ENCODE measurements at places on chromosomes 1 and 21.
A peak's percentile ranks its signal among the peaks of the same experiment; 100 is the strongest.

GRCh38 chr1:234201600-234201999 lies 171.7 kb upstream of the COA6 start:
- no peak for DNase-seq

GRCh38 chr1:59879574-59879973 lies 47.0 kb downstream of the CYP2J2 start:
- peak; percentile 18 for DNase-seq

DNA sequence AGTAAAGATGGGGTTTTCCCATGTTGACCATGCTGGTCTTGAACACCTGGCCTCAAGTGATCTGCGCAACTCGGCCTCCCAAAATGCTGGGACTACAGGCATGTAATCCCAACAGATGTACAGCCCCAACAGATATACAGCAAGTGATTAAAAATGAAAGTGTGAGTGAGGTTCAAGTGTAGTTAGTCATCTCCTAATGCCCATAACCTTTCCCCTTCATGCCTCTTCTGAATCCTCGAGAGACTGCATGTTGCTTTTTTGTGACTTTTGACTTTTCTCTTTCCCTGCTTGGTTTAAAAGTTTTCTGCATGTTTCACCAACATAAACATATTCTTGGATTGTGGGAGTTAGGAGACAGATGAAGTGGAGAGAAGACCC lies 31.2 kb downstream of the KCNK2 start:
- no peak for DNase-seq

- no peak for DNase-seq
Observed at GRCh38 chr1:31679091-31679490, 24.7 kb downstream of the COL16A1 start.

- DNase-seq = no peak
Observed at GRCh38 chr1:53575955-53576320, 116.7 kb downstream of the DMRTB1 start.

- DNase-seq = no peak
Observed at GRCh38 chr1:56961426-56961825, 4.4 kb downstream of the C8B start.

- DNase-seq = no peak
Observed at GRCh38 chr21:45582128-45582527, 39.9 kb upstream of the SLC19A1 start.

DNA sequence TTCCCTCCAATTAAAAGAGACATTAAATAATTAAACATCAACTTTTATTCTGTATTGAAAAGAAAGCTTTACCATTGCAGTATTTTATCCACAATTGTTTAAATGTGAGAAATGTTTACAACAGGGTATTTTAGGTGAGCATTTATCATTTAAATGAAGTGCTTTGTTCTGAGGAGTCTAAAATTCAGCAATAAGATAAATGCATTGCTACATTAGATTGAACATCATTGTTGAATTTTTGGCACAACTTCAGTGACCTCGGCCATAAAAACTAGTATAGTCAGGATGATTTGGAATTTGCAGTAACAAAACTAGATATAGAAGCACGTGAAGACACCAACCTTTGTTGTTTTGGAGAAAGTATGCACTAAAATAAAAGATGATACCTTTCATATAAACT lies 692.9 kb downstream of the USP25 start:
- DNase-seq = no peak

DNA sequence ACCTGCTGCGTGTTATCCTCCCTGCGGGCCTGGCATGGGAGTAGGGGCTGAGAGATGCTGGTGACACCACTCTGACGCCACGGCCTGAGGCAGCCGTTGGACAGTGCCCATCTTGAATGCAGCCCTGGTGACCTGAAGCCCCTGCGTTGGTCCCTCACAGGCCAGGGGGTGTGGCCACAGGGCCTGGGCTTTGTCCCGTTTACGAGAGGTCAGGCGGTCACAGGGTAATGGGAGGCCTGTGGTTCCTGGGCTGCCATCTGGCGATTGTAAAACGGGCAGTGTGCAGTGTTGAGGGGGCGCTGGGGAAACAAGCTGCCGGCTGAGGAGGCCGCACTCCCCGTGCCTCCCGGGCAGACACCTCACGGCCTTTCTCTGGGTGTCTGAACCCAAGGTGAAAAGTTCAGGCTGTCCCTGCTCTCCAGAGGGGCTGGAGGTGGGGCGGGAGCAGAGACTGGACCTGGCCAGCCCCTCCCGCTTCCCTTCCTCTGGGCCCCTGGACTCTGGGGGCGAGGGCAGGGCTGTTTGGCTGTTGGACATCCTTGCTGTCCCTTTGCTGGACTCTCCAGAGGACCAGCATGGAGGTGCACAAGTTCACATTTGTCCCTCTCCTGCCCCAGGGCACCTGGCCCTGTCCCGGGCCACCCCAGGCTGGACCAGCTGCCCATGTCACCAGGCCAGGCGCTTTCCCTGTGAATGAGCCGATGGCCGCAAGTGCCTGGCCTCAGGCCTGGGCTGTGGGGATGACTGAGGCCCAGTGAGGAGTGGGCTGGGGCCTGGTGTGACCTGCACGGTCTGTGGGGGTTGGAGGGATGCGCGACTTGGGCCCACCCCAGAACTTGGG lies 42.4 kb downstream of the SKI start:
- DNase-seq = no peak

DNA sequence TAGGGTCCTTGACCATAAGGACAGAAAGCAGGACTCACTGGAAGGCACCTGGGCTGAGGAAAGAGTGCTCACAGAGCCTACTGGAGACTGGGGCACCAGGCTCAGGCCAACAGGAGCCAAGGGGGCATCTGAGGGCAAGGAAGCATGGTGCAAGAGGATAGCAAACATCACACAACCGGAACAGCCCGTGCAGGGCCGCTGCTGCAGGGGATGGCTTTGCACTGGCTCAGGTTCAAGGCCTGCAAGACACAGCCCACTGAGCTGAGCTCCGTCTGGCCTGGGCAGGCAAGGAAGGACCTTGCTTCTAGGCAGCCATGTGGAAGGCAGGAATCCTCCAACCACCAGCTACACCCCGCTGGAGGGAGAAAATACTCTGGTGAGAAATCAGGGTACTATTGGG lies 59.8 kb upstream of the KIF26B start:
- DNase-seq = no peak

DNA sequence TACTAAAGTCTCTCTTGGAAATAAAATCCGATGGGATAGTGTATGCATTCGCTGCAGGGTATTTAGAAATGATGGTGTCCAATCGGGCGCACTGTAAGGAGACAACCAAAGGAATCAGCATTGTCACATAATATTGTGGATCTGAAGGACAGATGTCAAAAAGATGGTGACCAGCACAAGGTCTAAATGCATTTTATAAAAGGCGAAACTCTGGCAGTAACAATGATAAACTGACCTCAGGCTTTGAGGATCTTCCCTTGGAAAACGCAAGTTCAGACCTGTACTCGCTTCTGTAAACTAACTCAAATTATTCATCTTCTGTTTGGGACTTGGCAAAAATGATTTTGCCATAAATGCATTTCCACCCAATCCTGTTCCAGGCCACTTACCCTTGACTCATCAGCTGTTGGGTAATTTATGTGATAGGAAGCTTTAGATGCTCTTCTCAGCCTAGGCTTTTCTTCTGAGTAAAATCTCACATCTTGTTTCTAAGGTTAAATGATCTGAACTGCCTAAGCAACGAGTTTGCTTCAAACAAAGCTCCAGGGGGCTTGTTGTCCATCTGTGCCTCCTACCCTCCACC lies 33.8 kb downstream of the STPG1 start:
- no peak for DNase-seq

DNA sequence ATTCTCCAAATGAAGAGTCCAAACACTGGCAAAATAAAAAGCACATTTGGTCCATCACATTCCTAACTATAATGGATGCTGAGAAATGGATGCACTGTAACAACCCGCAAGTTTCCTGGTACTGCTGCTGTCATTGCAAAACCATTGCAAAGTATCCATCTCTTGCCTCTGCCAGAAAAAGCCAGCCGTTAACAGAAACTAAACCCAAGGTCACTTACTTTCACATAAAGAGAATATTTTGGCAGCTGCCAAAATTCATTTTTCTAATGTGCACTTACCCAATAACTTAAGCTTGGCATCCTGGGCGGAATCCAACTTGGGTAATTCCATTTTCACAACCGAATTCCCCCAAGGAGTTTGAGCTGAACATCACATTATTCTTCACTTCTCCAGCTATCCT lies 77.0 kb upstream of the LRRC8D start:
- no peak for DNase-seq
